Aorta (tissue), 5 donors: ENCODE measurements at places on chromosomes 1 and 21.
A peak's percentile ranks its signal among the peaks of the same experiment; 100 is the strongest.

DNA sequence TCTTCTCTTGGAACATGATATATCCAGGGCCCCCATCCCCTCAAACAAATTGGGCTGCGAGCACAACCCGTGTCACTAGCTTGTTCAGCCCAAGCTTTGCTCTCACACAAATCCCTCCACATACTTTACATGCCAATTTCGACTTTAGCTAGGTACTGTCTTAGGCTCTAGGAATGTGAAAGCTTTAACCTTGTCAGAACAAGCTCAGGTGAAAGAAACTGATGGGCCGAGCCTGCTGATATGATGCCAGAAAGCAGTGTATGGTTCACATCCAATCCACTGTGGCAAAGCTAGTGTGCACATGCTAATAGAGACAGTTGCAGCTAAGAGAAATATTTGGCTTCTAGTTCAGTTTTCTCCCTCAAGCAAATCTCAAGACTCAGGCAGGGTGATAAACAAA, 79.5 kb downstream of the TNFSF18 start:
- no peak for DNase-seq

DNA sequence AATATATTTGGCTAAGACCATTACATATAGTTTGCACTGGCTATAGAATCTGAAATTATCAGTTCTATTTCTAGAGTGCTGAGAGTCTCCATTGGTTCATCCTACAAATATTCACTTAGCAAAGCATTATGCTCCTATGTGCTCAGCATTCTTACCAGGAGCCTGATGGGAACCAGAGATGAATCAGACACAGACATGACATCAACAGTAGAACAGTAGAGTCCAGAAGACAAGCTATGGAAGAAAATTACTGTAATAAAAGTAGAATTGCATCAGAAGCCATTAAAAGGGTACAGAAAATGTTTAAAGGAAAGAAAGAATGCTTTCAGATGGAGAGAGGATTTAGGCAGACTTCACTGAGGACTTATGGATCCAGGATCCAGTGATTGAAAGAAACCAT, 271.7 kb upstream of the SNX7 start:
- DNase-seq = no peak

GRCh38 chr1:37148663-37149062, 114.3 kb upstream of the GRIK3 start:
- no peak for DNase-seq

- DNase-seq = no peak
Observed at GRCh38 chr21:27021046-27021445, 54.2 kb upstream of the ADAMTS5 start.

- DNase-seq = peak; percentile 93
Observed at GRCh38 chr1:54287176-54287650, 87.2 kb downstream of the MRPL37 start.

GRCh38 chr1:24878775-24879742, 51.0 kb downstream of the RUNX3 start:
- no peak for DNase-seq

GRCh38 chr1:221344693-221345092, 397.2 kb downstream of the DUSP10 start:
- DNase-seq = no peak

- DNase-seq = no peak
Observed at GRCh38 chr1:156643778-156644092, 1.8 kb downstream of the BCAN start.

DNA sequence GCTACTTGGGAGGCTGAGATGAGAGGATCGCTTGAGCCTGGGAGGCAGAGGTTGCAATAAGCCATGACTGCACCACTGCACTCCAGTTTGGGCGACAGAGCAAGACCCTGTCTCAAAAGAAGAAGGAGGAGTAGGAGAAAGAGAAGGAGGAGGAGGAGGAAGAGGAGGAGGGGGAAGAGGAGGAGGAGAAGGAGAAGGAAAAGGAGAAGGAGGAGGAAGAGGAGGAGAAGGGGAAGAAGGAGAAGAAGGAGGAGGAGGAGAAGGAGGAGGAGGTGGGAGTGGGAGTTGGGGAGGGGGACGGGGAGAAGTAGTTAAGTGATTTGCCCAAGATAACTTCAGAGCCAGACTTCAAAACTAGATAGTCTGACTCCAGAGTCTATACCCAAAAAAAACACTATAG, 55.5 kb upstream of the FOXD3 start:
- DNase-seq = no peak

GRCh38 chr1:28437924-28438699, 67.7 kb upstream of the RCC1 start:
- DNase-seq = peak; percentile 92

DNA sequence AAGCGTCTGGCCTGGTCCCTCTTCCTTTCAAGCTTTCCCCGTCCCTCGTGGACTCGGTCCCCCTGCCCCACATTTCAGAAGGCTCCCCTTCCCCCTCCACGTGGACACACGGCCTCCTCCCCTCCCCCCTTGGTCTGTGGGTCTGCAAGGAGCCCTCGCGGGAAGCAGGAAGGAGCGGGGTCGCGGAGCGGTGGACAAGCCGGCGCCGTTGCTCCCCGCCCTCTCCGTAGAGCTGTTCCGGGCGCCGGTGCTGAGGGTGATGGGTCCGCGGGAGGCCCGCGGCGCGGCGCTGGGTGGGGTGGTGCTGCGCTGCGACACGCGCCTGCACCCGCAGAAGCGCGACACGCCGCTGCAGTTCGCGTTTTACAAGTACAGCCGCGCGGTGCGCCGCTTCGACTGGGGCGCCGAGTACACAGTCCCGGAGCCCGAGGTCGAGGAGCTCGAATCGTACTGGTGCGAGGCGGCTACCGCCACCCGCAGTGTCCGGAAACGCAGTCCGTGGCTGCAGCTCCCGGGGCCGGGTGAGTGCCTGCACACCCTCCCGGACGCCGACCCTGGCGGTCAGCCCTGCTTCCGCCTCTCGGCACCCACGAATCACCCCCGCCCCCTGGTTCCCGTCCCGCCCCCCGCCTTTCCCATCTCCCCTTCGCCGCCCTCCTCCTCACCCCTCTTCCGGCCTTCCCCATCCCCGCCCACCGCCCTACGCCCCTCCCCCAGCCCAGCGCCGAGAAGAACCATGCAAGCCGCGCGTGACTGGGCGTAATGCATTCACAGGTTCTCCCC, 5.3 kb downstream of the FCRLB start:
- peak; percentile 92 for DNase-seq

DNA sequence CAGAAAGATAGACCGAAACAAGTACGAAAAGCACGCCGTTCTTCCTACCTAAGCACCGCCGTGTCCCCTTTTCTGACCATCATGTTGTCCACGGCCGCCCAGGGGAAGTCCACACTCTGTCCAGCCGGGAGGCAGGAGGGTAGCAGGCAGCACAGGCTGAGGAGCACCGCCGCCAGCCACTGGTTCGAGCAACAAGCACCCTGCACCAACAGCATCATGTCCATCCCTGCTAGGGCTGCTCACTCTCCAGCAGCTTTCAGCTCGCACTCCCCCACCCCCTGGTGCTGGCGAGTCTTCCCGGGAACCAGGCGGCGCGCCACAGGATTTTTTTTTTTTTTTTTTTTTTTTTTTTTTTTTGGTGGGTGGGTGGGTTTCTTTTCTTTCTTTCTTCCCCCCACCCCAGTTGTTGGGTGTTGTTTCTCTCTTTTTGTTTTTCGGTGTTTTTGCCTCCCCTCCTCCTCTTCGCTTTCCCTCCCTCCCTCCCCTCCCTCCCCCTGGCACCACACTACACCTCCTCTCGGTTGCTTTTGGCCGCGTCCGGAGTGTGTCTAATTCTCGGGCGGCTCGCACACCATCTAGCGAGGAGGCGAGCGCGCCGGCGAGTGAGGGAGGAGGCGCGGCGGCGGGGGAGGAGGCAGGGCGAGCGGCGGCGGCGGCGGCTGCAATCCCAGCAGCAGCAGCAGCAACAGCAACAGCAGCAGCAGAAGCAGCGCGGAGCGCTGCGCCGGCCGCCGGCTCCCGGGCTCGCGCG, at the start of gene NEGR1:
NEGR1 (minus strand) TSS at position 269 of the 751 bp plus-strand sequence.
- DNase-seq = peak; percentile 95

DNA sequence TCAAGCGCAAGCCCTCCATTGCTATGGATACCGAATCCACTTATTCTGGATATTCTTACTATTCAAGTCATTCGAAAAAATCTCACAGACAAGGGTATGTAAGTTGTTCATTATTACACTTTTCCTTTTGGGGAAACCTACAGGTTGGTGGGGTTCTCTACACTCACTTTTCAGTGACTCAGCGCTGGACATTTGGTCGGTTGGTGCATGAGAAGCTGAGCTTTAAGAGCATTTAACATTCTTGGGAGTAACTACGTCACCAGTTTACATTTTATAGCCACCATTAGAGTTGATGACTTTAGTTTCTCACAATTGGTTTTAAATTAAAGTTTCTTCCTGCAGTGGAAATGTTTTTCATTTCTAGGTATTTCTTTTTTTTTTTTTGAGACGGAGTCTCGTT, 9.6 kb downstream of the VANGL1 start:
- DNase-seq = no peak
